ENCODE measurements at places on chromosomes 11 and 22. TPM values are rescaled to one million over a fixed set of nuclear protein-coding genes. Genes with fewer than 3 reads are reported as not detected.

RAC2 gene
- total RNA-seq = 251 TPM

ANO1 gene
- total RNA-seq = not detected

TYR gene
- total RNA-seq = not detected

CASP1 gene
- 8.0 TPM for total RNA-seq

TRIM22 gene
- 90.0 TPM for total RNA-seq

CAPN5 gene
- 0.07 TPM for total RNA-seq

IGLL1 gene
- 171 TPM for total RNA-seq

NEU3 gene
- total RNA-seq = 133 TPM

C11orf58 gene
- total RNA-seq = 127 TPM

PATE4 gene
- total RNA-seq = not detected

CD3G gene
- total RNA-seq = 158 TPM

DNA sequence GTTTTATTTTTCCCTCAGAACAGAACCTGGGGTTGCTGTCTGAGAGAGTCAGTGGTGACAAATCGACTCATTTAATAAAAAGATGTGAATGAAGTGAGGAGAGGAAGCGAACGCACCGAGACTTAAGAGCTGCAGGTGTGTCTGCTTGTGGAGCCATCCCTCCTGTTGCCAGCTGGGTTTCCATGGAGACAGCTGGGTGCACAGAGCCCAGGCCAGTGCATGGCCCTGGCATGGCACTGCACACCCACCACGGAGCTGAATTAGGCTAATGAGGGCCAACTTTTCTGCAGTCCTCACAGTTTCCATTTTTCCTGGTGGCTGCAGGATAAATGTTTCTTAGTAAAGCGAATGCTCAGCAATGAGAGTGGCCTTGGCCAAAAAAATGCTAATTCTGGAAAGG, 750.2 kb downstream of the OPCML start:
- DNase-seq = no peak

DNA sequence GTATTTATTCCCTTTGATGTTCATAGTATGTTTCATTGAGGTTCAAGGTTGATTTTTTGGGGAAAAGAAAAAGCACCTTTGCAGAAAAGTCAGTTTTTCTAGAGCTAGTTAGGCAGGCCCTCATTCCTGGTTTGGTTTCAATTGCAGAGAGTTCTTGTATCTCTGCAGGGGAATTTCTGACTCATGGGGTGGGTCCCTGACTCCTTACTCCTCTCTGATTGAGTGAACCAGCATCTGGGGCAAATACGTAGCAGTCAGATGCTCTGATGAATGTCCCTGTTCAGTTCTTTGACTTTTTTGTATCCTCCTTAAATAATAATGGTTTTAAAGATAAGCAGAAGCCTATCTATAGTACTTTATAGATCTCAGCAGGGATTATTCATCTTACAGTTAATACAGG, 7.7 kb upstream of the NCR3LG1 start:
- no peak for DNase-seq

DNA sequence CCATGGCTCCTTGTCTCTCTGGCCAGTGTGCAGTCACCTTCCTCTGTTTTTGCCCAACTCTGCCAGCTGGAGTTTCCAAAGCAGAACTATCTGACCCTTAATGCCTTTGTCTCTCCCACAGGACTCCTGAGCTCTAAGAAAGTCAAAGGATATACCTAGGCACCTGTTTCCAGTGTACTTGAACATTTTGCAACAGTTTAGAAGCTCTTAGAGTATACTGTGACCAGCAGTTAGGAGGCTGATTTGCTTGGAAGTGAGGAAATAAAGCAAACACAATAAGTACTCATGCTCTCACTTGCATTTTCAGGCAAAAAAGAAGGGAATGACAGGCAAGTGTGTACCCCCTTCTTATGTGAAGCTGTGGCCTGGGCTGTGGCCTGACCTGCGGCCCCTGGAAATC, 204.3 kb upstream of the PLET1 start:
- no peak for DNase-seq

- no peak for DNase-seq
These were observed 30.6 kb downstream of the EXPH5 start for GRCh38 chr11:108562746-108563581.

DNA sequence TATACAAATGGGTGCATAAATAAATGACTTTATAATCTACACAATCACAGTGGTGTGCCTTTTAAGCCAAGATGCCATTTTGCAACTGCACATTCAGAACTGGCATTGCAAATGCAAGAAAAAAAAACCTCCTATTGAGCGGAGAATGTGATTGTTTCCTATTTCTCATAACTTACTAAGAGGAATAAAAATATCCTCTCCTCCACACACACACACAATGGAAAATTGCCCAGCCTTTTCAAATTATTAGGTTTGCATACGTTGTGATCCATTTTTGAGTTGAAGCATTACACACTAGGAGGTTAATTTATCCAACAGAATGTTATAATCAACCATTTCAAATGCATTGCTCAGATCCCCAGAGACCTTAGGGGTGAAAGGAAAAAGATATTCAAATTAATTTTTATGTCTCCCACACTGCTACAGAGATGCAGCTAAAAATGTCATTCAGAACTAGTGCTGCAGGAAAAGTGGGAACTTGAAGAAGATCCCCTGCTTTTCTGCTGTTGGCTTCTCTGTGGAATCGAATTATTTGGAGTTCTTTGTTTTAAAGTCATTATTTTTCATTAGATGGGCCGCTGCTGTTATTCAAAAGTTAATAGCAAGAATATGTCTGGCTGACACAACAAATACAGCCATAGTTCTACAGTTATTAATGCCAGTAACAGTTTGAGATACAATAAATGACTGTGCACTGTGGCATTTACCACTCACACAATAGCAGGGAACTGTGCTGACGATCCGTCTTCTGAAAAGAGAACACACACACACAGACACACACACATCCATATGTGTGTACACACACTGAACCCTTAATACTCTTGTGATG, 299.9 kb upstream of the ANO5 start:
- no peak for DNase-seq

GRCh38 chr11:17921659-17922415, 91.0 kb downstream of the SERGEF start:
- DNase-seq = no peak

GRCh38 chr22:49608228-49608627, 219.4 kb downstream of the BRD1 start:
- no peak for DNase-seq

GRCh38 chr22:19643448-19644313, 70.6 kb upstream of the SEPTIN5 start:
- DNase-seq = no peak

- no peak for DNase-seq
These were observed 18.9 kb upstream of the GAL start for GRCh38 chr11:68665436-68665835.

- DNase-seq = peak; percentile 51
These were observed 174.1 kb downstream of the MN1 start for GRCh38 chr22:27627444-27627833.

- no peak for DNase-seq
These were observed 468 bp downstream of the PATL1 start for GRCh38 chr11:59668188-59668949.

- no peak for DNase-seq
These were observed 6.1 kb downstream of the ARVCF start for GRCh38 chr22:20010307-20011122.

- DNase-seq = peak; percentile 54
These were observed 9.2 kb downstream of the ADORA2A start for GRCh38 chr22:24436553-24436952.

DNA sequence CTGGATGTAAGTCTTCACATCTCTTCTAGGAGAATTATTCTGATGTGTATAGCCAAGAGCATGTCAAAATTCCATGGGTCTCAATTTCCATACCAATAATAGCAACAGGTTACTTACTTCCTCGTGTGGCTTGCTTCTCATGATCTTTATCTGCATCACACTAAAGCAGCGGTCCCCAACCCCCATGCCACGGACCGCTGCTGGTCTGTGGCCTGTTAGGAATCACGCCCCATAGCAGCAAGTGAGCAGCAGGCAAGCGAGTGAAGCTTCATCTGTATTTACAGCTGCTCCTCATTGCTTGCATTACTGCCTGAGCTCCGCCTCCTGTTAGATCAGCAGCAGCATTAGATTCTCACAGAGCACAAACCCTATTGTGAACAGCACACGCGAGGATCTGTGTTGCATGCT, 28.9 kb upstream of the SLC25A1 start:
- no peak for DNase-seq
